AG04450 (cell line): ENCODE measurements at places on chromosomes 3 and 15.

GRCh38 chr3:35383719-35384555 lies 255.4 kb upstream of the ARPP21 start:
- no peak for DNase-seq

DNA sequence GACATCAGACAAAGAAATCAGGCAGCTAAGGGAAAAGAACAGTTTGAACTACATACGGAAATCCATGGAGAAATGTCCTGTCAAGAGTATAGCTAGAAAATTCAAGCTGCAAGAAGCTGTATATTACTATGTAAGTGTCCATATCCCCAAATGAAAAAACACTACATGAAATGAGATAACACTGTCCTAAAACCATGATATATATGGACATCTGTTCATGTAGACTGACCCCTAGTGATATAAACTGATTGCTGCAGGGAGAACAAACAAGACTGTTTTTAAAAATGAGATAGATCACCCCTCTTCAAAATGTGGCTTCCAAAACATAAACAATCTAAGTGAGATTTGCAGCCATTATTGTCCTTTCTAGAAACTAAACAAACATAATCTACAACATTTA lies 985.6 kb downstream of the EPHA3 start:
- no peak for DNase-seq

GRCh38 chr15:76588811-76589747 lies 252.5 kb downstream of the ISL2 start:
- no peak for DNase-seq

- DNase-seq: no peak
Observed at GRCh38 chr3:22732641-22733040, 470.5 kb upstream of the UBE2E2 start.

DNA sequence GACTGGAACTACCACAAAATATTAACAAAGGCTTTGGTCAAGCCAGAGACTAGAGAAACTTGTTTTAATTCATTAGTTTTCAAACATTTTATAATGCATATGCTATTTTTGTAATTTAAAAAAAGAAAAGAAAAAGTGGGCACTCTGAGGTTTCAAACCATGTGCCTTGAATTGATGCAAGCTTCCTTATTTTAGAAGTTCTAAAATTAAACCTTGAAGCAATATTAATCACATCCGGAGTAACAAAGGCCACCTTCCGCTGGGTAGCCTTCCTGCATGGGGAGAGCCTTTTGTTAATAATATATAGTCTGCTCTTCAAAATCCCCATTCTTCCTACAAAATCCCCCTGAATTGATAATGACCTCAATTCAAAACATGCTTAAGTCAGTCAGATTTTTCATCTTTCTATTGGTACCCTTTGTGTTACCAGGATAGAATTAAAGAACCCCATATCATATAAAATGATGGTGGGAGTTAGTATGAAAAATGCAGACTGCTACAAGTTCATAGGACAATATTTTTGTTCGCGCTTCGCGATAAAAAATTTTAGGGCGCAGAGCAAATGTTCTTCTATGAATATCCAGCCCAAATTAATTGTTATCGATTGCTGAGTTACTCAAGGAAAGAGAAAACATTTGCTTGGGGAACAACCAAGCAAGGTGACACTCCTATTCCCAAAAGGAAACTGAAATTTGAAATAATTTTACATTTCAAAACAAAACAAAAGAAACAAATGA lies 30.6 kb downstream of the LDHAL6B start:
- no peak for DNase-seq

DNA sequence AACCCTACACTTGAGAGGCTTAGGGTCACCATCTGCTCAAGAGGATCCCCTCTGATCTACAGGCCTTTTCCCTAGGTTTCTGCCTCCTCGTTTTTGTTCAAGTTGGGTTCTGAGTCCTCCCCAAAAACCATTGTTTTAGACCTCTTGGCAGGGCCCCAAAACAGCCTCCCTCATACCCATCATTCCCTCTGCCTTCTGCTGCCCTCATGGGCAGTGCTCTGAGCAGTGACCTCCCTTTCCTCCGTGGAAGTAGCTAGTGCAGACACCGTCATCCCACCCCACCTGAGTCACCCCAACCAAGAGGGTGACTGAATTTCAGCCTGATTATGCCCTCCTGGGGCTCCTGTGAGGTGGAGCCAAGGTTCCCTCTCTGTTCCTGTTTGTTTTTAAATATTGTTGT lies 92.0 kb downstream of the RBPMS2 start:
- no peak for DNase-seq

- DNase-seq: peak; percentile 74
Observed at GRCh38 chr3:71244826-71245488, 338.6 kb downstream of the FOXP1 start.

DNA sequence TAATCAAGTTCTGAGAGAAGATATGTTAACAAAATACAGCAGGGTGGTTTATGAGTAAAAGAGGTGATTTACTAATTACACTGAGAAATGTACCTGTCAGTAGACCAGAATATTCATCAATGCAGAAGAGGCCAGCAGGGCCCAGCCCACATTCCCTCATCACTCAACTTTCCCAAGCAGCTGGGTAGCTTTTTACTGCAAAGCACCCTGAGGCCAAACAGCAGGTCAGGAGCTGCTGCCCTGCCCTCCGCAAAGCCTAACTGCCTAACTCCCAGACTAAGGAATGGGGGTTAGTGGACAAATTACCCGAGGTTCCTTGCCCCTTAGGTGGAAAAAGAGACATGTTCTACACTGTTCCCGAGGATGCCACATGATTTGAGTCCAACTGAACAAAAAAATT lies 108.2 kb downstream of the TBL1XR1 start:
- no peak for DNase-seq

DNA sequence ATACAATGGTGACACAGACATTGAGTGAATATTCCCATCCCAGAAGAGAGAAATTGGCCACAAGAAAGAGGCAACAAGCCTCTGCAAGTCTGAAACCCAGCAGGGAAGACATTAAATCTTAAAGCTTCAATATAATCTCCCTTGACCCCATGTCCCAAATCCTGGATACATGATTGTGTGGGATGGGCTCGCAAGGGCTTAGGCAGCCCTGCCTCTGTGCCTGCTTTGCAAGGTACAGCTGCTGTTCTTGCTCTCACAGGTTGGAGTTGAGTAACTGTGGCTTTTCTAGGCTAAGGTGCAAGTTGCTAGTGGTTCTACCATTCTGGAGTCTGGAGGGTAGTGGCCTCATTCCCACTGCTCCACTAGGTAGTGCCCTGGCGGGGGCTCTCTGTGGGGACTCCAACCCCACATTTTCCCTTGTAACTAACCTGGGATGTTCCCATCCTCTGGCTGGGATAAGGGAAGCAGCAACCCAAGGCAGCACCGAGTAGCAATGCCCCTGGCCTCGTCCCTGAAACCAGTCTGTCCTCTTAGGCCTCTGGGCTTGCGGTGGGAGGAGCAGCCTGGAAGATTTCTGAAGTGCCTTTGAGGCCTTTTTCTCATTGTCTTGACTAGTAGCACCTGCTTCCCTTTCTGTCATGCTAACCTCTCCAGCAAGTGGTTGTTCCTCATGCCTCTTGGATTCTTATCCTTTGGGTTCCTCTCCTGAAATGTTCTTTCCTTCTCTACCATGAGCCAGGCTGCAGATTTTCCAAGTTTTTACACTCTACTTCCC lies 90.0 kb downstream of the FAM174B start:
- DNase-seq: no peak

GRCh38 chr3:197381371-197381770 lies 83.0 kb upstream of the DLG1 start:
- DNase-seq: no peak

DNA sequence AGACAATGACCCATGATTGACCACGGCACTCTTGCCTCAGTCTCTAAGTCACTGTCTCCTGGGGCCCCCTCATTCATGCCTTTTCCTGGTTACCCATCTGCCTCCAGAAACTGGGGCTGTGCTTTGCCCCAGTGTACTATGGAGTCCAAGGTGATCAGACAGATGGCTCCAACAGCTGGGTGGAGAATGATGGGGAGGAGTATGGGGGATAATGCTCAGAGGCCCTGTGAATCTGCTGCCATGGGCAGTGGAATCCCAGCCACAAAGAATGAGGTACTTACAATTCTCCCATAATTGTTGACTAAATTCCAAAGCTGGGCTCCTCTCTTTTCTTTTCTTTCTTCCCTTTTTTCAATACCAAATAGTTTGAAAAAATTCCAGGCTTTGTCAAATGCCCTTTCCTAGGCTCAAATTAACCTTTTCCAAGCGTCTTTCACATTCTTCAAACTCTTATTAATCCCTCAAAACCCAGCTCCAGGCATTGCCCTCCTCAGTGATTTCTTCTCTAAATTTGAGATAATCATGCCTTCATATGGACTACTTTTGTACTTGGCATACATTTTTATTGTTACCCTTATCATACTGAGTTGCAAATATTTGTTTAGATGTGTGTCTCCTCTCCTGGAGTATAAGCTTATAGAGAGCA lies 148.5 kb upstream of the ICE2 start:
- DNase-seq: no peak

- no peak for DNase-seq
Observed at GRCh38 chr3:125019271-125019670, 36.5 kb downstream of the HEG1 start.

DNA sequence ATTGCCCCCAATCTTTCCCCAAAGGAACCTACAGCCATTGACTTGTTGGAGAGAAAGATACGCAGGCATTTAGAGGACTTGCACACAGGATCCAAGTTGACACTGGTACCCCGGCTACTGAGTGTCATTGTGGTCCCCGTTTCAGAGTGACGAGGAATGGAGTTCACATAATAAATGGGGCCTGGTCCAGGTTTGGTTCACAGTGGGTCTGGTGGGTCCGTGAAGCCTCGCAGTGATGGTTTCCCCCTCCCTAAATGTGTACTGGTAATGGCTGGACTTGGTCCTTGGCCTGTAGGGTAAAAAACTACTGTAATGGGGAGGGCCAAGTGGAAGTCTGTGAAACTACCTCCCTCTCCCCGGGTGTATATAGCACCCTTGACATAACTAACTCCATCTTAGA lies 232.1 kb upstream of the LYSMD4 start:
- no peak for DNase-seq

- no peak for DNase-seq
Observed at GRCh38 chr3:161103776-161104385, 1.3 kb downstream of the B3GALNT1 start.

DNA sequence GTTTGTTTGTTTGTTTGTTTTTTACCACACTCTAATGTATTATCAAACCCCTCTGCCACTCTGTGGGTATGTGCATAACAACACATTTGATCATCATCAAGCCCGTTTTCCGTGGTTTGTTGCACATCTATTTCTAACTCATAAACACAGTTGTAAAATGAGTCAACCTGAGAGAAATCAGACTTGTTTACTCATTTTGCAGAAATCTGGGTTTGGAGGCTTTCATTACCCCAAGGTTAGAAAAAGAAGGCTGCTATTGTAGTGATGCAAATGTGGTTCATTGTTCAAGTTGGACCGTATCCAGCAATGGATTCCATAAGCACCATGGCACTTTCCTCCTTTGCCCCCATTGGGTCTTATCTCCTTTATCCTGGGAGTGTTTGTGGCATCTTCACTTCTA lies 353.2 kb upstream of the SOX2 start:
- no peak for DNase-seq

GRCh38 chr3:31392568-31392967 lies 140.2 kb upstream of the STT3B start:
- no peak for DNase-seq

DNA sequence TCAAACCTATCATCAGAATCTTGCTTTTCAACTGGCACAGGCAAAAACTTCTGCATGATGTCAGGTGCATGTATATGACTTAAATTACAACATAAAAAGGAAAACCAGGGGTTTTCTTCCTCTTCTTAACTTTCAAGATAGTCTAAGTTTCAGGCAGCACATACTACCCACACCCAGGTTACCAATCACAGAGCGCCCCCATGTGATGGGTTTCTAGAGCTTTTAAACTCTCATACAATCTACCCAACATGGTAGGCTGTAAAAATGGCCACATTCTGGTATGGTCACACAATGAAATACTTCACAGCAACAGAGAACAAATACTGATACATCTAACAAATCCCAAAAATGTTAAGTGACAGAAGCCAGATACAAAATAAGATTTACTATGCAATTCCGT lies 7.4 kb downstream of the MESD start:
- no peak for DNase-seq

DNA sequence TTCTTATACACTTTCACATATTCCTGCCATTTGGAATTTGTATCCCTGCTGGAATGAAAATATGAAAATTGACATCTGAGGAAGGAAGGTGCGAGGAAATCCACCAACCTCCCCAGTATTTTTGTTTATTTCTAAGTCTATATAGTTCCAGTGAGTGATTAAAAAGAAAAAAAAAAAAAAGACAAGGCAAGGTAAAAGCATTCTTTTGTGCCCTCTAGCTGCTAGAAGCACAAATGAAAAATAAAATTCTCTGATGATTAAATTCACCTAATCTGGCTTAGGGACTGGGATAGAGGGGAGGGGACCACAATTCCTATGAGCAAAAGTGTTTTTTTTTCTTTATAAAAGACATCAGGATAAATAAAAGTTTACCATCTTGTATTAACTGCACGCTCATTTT lies 370.9 kb downstream of the NR2F2 start:
- DNase-seq: no peak

- no peak for DNase-seq
Observed at GRCh38 chr3:7630351-7630911, 769.5 kb downstream of the GRM7 start.

DNA sequence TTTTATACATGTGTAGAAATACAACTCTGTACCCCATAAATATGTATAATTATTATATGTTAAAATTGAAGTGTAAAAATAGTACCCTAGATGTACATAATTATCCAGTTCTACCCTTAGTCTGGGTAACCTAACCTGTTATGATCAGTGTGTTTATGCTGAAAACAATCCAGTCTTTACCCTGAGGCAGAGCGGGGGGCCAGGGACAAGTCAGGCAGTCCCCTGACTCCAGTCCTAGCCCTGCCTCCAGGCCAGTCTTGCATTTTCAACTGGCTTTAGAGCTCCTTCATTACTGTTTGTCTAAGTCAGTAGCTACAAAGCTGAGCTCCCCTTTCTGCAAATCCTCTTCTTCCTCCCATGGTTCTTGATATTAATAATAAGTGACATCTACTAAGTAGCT lies 3.1 kb downstream of the MESD start:
- DNase-seq: no peak

- DNase-seq: no peak
Observed at GRCh38 chr3:69252631-69253030, 130.2 kb upstream of the LMOD3 start.

- peak; percentile 77 for DNase-seq
Observed at GRCh38 chr3:48918388-48919214, at the start of gene ARIH2. Gene ARIH2 (plus strand): TSS chr3:48918842. CDS start chr3:48927559, 8,717 bp downstream.

DNA sequence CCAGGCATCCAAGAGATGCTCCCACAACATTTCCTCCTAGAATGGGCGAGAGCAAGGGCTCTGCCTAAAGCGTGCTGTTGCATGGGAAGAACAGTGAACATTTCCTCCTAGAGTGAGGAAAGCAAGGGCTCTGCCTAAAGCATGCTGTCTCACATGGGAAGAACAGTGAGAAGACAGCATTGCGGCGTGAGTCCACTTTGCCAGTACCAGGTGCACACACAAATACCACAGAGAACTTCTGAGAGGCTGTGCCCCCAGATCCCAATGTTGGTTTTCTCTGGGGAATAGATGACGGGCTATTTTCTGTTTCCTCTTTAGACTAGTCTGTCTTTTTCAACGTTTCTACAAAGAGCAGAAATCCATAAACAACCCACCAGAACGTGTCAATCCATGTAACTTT lies 142.9 kb downstream of the LRRK1 start:
- DNase-seq: no peak

GRCh38 chr3:123469323-123469995 lies 20.6 kb upstream of the ADCY5 start:
- no peak for DNase-seq
